ENCODE measurements at places on chromosomes 12 and 14. TPM values are rescaled to one million over a fixed set of nuclear protein-coding genes. Genes with fewer than 3 reads are reported as not detected.

The CKAP4 gene
- total RNA-seq = 18.2 TPM

DNA sequence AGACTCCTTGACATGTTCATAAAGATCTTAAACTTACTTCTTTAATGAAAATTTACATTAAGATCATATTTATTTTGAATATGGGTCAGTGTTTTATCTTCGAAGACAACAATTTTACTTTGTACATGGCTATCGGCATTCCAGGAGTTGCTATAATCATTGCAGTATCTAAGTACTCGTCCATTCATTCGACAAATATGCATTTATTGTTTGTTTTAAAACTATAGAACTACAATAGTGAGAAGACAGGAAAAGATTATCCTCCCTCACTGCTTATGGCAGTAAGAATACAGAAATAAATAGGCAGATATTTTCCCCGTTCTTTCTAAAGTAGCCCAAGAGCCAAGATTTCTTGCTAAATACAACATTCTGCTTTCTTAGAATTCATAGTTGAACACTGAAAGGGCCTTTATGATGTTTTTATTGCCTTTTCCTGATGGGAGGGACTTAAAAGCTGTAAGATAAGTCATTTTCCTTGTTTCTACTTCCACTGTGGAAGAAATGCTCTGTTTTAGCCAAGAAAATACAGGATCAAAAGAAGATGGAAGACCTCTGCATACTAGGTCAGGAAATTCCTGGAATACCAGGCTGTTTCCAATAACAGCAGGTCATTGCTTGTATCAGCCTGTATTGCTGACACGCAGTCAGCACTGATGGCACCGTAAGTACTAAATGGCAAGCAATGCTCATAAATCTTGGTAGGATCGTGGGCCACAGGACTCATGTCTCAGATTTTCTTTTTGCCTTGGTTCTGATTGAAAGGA, 521.0 kb upstream of the ATP2B1 start:
- no peak overlapping the region for H3K4me3 ChIP-seq
- H3K27me3 ChIP-seq = no peaks in the 10 kb centered on the region
- no peak overlapping the region for H3K27ac ChIP-seq
- DNase-seq = no peak
- no peaks in the 10 kb centered on the region for H3K36me3 ChIP-seq

GRCh38 chr12:80382254-80382653, 61.8 kb upstream of the PTPRQ start:
- H3K27ac ChIP-seq = no peak overlapping the region
- H3K27me3 ChIP-seq = no peaks in the 10 kb centered on the region
- DNase-seq = no peak
- H3K4me1 ChIP-seq = no peaks in the 10 kb centered on the region
- no peaks in the 10 kb centered on the region for H3K36me3 ChIP-seq
- H3K4me3 ChIP-seq = no peak overlapping the region

The PTPRB gene
- 10.5 TPM for total RNA-seq

Data from Peyer's patch (tissue), 4 donors.